ENCODE measurements at places on chromosomes 7 and 10. TPM values are rescaled to one million over a fixed set of nuclear protein-coding genes. Genes with fewer than 3 reads are reported as not detected.

HABP2 gene
- total RNA-seq, result 10.6 TPM

CYP26C1 gene
- total RNA-seq, result 0.33 TPM

IQCE gene
- 73.2 TPM for total RNA-seq

CTAGE4 gene
- 19.1 TPM for total RNA-seq

SYT15 gene
- total RNA-seq, result 3.4 TPM

GSTO1 gene
- 65.9 TPM for total RNA-seq

CYP2C9 gene
- not detected for total RNA-seq

TECTB gene
- not detected for total RNA-seq

IRF5 gene
- 15.3 TPM for total RNA-seq

AS3MT gene
- 4.7 TPM for total RNA-seq

ELN gene
- 131 TPM for total RNA-seq

UCN3 gene
- not detected for total RNA-seq

NUDT1 gene
- total RNA-seq, result 26.2 TPM

FAM24B gene
- 4.3 TPM for total RNA-seq

LIPN gene
- not detected for total RNA-seq

C7orf33 gene
- not detected for total RNA-seq

TSPAN12 gene
- total RNA-seq, result 9.9 TPM

STK32C gene
- 4.0 TPM for total RNA-seq

Data from body of pancreas (tissue), 4 donors.